Activated CD4-positive, CD25-positive, alpha-beta regulatory T cell treated with anti-CD3 and anti-CD28 coated beads, Interleukin-2, amount 50 U/mL, for 72 hours (primary cell): ENCODE measurements at places on chromosomes 16 and 17.

- no peak for DNase-seq
Measured at GRCh38 chr16:85707528-85708095, 18.9 kb upstream of the GINS2 start.

GRCh38 chr17:40697297-40697696 lies 6.3 kb downstream of the KRT24 start:
- DNase-seq, result no peak

DNA sequence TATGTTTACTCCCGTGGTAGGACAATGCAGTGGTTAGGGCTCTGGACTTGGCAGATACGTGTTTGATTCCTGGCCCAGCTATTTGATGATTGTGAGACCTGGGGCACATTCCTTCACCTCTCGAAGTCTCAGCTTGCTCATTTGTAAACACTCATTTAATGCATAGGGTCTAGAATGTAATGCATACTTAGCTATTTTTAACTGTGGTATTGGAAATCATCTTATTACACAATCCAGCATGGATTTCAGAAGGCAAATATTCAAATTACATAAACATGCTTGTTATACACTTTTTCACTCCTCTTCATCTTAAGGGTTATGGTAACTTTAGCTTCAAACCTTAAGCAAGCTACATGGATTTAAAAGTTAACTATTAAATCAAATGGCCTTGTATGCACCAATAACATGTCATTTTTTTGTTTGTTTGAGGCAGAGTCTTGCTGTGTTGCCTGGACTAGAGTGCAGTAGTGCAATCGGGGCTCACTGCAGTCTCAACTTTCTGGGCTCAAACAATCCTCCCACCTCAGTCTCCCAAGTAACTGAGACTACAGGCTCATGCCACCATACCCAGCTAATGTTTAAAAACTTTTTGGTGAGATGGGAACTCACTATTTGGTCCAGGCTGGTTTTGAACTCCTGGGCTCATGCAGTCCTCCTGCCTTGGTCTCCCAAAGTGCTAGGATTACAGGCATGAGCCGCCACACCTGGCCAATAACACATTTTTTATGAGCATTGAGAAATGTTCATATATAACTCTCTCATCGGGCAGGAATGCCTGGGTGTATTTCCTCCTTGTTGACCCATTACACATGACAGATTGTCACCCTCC lies 52.5 kb downstream of the VAT1L start:
- no peak for DNase-seq

- DNase-seq, result no peak
Measured at GRCh38 chr17:45906927-45907622, 12.7 kb downstream of the MAPT start.

- no peak for DNase-seq
Measured at GRCh38 chr16:51854401-51854951, 692.5 kb downstream of the TOX3 start.
